ENCODE measurements at places on chromosomes 3 and 15. TPM values are rescaled to one million over a fixed set of nuclear protein-coding genes. Genes with fewer than 3 reads are reported as not detected.

Gene GRK7
- total RNA-seq: not detected

Gene GATM
- not detected for total RNA-seq

Gene PLCH1
- not detected for total RNA-seq

Gene SNTN
- not detected for total RNA-seq

Gene SCG5
- 4.4 TPM for total RNA-seq

Gene PLSCR1
- 177 TPM for total RNA-seq

Gene GP5
- total RNA-seq: 0.10 TPM

Gene AEN
- total RNA-seq: 15.1 TPM

Gene LPP
- total RNA-seq: 44.7 TPM

Gene SKIL
- 10.4 TPM for total RNA-seq

Gene ATP13A5
- not detected for total RNA-seq

Gene PRRT3
- total RNA-seq: 8.4 TPM

Gene ADGRG7
- not detected for total RNA-seq

Gene PDZRN3
- 46.0 TPM for total RNA-seq

Gene NECTIN3
- total RNA-seq: 38.3 TPM

Gene RNU5B-1
- not detected for total RNA-seq

Gene VPS13C
- 32.1 TPM for total RNA-seq

Gene KBTBD13
- total RNA-seq: not detected

Gene TMEM41A
- total RNA-seq: 12.3 TPM

Gene GRAMD1C
- 1.6 TPM for total RNA-seq

Gene ATP13A4
- total RNA-seq: not detected

Gene TNNC1
- not detected for total RNA-seq

Gene PLAAT1
- total RNA-seq: not detected

Gene FILIP1L
- total RNA-seq: 16.0 TPM

Gene PRR20G
- total RNA-seq: not detected

Gene DUOX1
- total RNA-seq: not detected

Gene PIF1
- total RNA-seq: 6.2 TPM

Gene RASSF1
- 23.3 TPM for total RNA-seq

Gene CCDC54
- total RNA-seq: not detected

Gene METTL6
- total RNA-seq: 17.8 TPM

Gene RBPMS2
- 0.24 TPM for total RNA-seq

Gene IL5RA
- total RNA-seq: not detected

Gene CEMIP
- total RNA-seq: 73.9 TPM

Gene BCHE
- total RNA-seq: 1.9 TPM

Gene NUP210
- total RNA-seq: not detected

Gene C3orf70
- total RNA-seq: 0.75 TPM

Gene TIMMDC1
- total RNA-seq: 34.7 TPM

Gene SLC12A8
- 2.6 TPM for total RNA-seq

Gene TMEM207
- total RNA-seq: not detected

Gene SLC9A9
- 8.3 TPM for total RNA-seq

Gene TLR9
- not detected for total RNA-seq

Gene CELSR3
- total RNA-seq: 2.2 TPM

Gene DNASE1L3
- total RNA-seq: not detected

Gene ALPK3
- 0.81 TPM for total RNA-seq

Gene SNX22
- 0.06 TPM for total RNA-seq

Gene CTXN2
- not detected for total RNA-seq

Gene ZKSCAN7
- total RNA-seq: 4.4 TPM

Gene ROBO2
- total RNA-seq: not detected

Gene PLA2G4F
- not detected for total RNA-seq

Gene MLH1
- total RNA-seq: 20.1 TPM

Gene EXOG
- total RNA-seq: 4.4 TPM

Gene CKMT1B
- total RNA-seq: not detected
